ENCODE measurements at places on chromosomes 7 and 10. TPM values are rescaled to one million over a fixed set of nuclear protein-coding genes. Genes with fewer than 3 reads are reported as not detected.

The CRTAC1 gene
- total RNA-seq, result not detected

The SFRP4 gene
- not detected for total RNA-seq

The GBX1 gene
- total RNA-seq, result not detected

The SLC26A5 gene
- total RNA-seq, result not detected

The PROSER2 gene
- total RNA-seq, result 0.37 TPM

Measured in activated CD4-positive, alpha-beta T cell treated with anti-CD3 and anti-CD28 coated beads, Interleukin-2, amount 10 ng/mL, durations not matched to agents 24 days and 14 days (primary cell).